ENCODE measurements at places on chromosomes 12 and 14. TPM values are rescaled to one million over a fixed set of nuclear protein-coding genes. Genes with fewer than 3 reads are reported as not detected.

DNA sequence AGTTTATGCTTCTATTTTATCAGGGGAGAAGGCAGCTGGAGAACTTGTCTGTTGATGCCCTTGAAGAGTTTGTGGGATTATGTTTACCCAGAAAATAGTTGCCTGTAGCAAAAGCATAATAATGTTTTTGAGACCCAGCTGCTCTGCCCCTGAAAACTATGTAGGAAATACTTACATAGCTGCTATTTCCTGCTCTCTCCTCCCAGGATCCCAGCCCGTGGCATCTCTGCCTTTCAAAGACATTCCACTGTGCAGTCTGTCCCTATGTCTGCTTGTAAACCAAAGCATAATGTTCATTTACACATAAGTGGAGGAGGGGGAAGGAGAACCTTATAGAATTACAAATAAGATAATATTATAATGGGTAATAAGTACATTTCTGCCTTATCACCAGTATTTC, 198.7 kb downstream of the SYT1 start:
- H3K27me3 ChIP-seq = no peaks in the 10 kb centered on the region
- no peaks in the 10 kb centered on the region for H3K36me3 ChIP-seq
- H3K4me3 ChIP-seq = no peak overlapping the region
- DNase-seq = no peak
- H3K27ac ChIP-seq = no peak overlapping the region
- H3K4me1 ChIP-seq = no peaks in the 10 kb centered on the region

DNA sequence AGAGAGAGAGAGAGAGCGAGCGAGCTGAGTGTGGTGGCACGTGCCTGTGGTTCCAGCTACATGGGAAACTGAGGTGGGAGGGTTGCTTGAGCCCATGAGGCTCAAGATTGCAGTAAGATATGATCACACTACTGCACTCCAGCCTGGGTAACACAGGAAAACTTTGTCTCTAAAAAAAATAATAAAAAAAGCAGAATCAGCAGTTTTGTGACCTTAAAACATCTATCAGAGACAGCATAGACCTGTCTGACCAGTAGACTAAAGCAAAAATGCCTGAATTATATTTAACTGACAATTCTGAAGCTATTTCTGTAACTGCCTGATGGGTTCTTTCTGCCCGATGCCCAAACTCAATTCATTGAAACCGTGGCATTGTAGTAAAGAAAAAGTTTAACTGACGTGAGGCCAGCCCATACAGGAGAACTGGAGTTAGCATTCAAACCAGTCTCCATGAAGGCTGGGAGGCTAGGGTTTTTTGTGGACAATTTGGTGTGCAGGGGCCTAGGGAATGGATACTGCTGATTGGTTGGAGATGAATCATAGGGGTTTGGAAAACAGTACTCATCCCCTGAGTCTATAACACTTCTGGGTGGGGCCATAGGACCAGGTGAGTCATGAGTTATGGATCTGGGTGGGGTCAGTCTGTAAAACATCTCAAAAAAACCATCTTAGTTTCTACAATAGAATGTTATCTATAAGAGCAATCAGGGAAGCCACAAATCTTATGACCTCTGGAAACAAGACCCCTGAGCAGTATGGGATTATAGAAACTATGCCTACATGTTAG, 8.0 kb upstream of the RASSF8 start:
- DNase-seq = peak; percentile 7
- H3K4me3 ChIP-seq = no peak overlapping the region
- no peaks in the 10 kb centered on the region for H3K36me3 ChIP-seq

SLCO1C1 gene
- total RNA-seq = not detected

DNA sequence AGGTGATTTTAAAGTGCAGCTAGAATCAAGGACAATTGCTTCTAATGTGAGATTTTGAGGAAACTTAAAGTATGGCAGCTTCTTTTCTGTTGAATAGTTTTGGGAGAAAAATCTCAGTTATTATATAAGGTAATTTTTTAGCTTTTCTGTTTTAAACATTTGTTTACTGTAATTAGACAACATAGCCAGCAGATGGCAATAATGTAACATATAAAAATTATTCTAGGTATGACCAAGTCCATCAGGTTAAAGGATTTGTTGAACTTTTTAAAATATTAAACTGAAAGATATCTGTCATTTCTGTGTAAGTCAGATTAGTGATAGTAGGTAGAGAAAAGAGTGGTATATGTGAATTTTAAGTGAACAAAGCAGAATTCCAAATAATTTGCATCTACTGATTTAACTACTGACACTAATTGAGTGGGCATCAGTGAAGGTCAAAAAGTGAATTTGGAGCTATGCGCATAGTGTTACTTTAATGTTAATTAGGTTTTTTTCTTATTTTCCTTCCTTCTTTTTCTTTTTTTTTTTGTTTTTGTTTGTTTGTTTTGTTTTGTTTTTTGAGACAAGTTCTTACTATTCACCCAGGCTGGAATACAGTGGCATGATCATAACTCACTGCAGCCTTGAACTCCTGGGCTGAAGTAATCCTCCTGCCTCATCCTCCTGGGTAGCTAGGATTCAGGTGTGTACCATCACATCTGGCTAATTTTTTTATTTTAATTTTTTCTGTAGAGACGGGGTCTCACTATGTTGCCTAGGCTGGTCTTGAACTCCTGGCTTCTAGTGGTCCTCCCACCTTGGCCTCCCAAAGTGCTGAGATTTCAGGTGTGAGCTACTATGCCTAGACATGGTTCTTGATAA, 18.6 kb downstream of the PRORP start:
- H3K27me3 ChIP-seq = no peaks in the 10 kb centered on the region
- no peak for DNase-seq
- H3K4me3 ChIP-seq = no peak overlapping the region

DNA sequence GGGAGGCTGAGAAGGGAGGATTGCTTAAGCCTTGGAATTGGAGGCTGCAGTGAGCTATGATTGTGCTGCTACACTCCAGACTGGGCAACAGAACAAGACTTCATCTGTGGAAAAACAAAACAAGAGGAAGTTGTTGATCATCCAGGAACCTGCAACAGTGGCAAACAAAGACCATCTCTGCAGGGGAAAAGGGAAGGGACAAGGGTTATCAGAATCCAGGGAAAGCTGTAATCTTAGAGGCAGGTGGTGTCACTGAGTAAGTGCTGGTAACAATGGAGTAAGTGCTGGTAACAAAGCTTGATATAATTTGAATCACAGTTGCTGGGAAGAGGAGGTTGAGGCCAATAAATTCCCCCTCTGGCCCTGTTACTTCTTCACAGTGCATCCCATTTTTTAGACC, 27.5 kb upstream of the DCN start:
- no peak overlapping the region for H3K27ac ChIP-seq
- no peak overlapping the region for H3K4me3 ChIP-seq
- no peak for DNase-seq
- no peaks in the 10 kb centered on the region for H3K36me3 ChIP-seq

- peaks cover 84% of the 10 kb centered on the region for H3K4me1 ChIP-seq
- peaks cover 3% of the 10 kb centered on the region for H3K36me3 ChIP-seq
- peak overlapping the region; percentile 6 for H3K4me3 ChIP-seq
Observed at GRCh38 chr14:98198385-98198784, 1073.6 kb downstream of the BCL11B start.

- H3K4me3 ChIP-seq = peak overlapping the region; percentile 5
- no peak overlapping the region for H3K27ac ChIP-seq
- no peaks in the 10 kb centered on the region for H3K27me3 ChIP-seq
- peaks cover 45% of the 10 kb centered on the region for H3K4me1 ChIP-seq
Observed at GRCh38 chr12:106300761-106301160, 1.8 kb upstream of the TCP11L2 start.

P2RX2 gene
- total RNA-seq = not detected

DNA sequence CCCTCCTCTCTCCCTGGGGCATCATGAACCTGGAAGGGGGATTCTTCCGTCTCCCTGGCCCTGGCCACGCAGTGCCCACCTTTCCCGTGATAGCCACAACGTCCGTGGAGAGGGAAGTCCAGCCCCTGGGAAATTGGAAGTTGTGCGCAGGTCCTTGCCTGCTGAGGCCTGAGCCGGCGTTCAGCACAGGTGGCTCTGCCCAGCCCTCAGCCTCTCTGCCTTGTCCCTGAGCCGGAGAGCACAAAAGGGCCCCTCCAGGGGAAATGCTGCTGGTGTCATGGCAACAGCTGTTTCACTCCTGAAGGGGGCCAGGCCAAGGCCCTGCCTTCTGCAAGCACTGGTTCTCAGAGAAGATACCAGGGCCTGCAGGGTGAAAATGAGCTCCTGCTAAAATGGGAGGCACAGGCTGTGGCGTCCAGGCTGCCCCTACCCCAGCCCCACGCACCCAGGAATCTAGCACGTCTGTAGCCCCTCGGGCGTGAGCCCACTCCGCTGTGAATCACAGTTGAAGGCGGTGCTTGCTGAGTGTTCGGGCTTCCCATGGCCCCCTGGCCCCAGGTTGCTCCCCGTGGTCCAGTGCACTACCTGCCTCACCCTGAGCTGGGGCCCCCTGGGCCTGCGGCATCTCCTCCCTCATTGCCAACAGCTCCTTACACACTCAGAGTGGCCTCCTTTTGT, 149.4 kb downstream of the ADGRD1 start:
- no peak overlapping the region for H3K4me3 ChIP-seq
- no peak for DNase-seq
- H3K4me1 ChIP-seq = peaks cover 21% of the 10 kb centered on the region

DNA sequence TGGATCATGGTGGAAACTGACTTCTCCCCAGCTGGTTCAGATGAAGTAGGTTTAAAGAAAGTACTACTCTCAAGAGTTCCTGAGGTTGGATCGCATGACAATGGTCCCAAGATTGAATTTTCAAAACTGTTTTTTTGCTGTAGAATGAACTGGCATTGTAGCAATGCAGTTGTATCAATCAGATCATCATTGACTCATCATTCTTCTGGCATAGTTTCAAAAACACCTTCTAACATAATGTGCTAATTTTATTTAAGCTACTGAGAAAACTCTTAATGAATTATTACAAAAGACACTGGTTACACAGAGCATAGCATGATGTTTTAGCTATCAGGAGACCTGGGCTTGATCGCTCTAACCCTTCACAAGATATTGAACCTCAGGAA, 384.5 kb upstream of the DCN start:
- H3K4me1 ChIP-seq = peaks cover 25% of the 10 kb centered on the region
- H3K27me3 ChIP-seq = no peaks in the 10 kb centered on the region
- no peak overlapping the region for H3K4me3 ChIP-seq
- DNase-seq = no peak
- no peak overlapping the region for H3K27ac ChIP-seq

DNA sequence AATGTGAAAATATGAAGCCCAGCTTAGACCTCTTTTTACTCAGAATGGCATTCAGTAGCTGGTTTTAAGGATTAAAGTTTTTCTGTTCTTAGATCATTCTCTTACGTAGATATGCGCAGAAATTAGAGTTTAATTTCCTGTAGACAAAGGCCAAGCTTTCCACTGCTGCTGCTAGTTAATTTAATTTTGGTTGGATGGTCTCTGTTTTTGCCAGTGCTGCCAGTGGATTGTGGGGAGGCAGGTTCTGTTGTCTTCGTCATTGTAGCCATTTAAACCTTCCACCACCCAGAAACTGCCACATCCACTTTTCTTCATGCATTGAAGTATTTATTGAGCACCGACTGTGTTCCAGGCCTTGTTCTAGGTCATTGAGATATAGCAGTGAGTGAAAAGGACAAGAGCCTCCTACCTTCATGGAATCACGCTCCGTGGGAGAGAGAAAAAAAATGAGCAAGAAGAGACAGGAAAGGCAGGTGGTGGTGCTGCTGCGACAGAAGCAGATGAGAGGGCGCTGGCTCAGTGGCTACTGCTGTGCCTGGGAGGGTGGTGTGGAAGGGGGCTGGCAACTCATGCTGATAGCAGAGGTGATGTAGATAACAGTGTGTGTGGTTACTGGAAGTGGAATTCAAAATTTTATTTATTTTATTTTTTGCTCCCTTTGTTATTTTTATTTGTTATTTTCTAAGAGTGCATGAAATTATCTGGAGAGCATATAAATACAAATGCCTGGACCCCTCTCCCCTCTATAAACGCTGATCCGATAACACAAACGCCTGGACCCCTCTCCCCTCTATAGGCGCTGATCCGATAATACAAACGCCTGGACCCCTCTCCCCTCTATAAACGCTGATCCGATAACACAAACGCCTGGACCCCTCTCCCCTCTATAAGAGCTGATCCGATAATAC, 33.3 kb downstream of the DYNC1H1 start:
- H3K27me3 ChIP-seq = no peaks in the 10 kb centered on the region
- no peaks in the 10 kb centered on the region for H3K4me1 ChIP-seq
- H3K36me3 ChIP-seq = peaks cover 72% of the 10 kb centered on the region
- DNase-seq = no peak
- H3K27ac ChIP-seq = no peak overlapping the region

IL25 gene
- not detected for total RNA-seq

DNA sequence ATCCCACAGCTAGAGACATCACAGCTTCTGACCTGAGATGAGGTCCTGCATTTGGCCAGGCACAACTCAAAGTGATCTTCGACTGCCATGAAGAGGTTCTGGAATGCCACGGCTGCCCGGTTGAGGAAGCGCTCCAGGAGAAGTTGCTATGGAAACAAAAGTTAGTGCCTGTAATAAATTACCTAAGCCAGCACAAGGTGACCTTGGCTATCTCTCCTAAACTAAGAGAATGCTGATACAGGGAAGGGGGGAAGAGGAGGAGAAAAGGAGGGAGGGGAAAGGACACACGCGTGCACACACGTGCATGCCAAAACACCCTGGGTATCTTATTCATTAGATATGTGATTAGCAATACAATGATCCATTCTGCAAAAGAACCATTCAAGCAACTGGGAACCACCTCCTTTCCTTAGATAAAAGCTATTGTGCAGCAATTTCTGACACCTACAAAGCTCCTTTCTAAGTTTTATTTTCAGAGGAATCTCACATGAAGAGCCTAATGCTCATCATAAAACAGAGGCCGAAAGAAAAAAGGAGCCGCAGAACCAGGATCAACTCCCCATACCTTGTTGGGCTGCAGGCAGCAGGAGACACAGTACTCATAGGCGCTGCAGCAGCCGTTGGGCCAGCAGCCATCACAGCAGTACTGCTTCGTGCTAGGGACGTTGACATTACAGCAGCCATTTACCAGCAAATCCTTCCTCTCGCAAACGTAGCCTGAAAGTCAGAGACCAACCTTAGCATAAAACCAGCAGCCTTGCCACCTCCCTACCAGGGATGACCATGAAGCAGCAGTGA, 17.9 kb downstream of the SPRING1 start:
- H3K27me3 ChIP-seq = no peaks in the 10 kb centered on the region
- peaks cover 3% of the 10 kb centered on the region for H3K36me3 ChIP-seq
- H3K4me3 ChIP-seq = no peak overlapping the region
- H3K27ac ChIP-seq = no peak overlapping the region
- DNase-seq = no peak
- peaks cover 9% of the 10 kb centered on the region for H3K4me1 ChIP-seq

ARG2 gene
- 9.9 TPM for total RNA-seq

GPR132 gene
- total RNA-seq = 16.4 TPM

GRCh38 chr12:6211421-6211869, 11.2 kb downstream of the CD9 start:
- no peak overlapping the region for H3K4me3 ChIP-seq
- DNase-seq = no peak
- H3K36me3 ChIP-seq = no peaks in the 10 kb centered on the region
- no peak overlapping the region for H3K27ac ChIP-seq
- H3K27me3 ChIP-seq = peaks cover 2% of the 10 kb centered on the region
- H3K4me1 ChIP-seq = peaks cover 16% of the 10 kb centered on the region

EPYC gene
- total RNA-seq = not detected

CBLN3 gene
- 2.9 TPM for total RNA-seq
